ENCODE measurements at places on chromosomes 4 and X.

GRCh38 chr4:38131371-38132091 is 171.3 kb downstream of the PTTG2 start:
- DNase-seq, result no peak

DNA sequence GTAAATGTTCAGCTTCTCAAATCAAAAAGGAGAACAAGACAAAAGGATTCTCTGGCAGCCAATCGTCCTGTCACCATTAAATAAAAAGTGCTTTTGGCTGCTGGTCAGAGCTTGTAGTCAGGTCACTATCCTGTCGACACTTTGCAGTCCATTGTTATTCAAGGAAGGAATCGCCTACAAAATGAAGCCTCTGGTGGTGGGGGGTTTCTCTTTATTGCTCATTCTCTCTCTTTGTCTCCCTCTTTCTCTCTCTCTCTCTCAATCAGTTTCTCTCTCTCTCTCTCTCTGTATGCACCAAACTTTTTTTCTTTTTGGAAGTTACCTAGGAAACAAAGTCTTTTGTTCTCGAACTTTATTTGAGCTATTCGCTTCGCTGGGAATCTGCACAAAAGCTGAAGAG is 17.6 kb upstream of the SCML1 start:
- DNase-seq, result no peak

DNA sequence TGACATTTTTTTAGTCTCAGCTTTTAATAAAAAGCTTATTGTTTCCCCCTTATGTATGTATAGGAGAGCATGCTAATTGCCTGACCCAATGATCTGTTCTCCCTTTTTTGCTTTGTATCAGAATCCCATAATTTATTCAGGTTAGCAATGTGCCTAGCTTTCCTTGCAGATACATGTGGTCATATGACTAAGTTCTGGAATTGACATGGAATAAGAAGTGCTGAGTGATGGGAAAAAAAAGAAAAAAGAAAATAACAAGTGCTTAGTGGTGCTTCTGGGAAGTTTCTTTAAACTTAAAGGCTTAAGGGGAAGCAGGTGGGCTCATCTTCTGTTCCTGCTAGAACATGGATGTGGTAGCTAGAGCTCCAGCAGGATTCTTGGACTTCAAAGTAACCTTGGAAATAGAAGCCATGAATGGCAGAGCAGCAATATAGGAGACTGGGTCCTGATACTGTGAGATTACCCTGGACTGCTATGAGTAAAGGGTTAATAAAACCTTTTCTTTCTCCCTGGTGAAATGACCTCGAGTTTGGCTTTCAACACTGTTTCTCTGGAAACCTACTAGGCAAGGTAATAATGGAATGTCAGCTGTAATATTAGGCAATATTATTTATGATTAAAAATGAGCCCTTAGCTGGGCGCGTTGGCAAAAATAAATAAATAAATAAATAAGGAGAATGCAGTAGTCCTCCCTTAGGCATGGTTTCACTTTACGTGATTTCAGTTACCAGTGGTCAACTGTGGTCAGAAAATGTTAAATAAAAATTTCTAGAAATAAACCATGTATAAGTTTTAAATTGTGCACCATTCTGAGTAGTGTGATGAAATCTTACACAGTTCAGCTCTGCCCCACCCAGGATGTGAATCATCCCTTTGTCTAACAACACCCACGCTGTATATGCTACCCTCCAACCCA is 16.7 kb upstream of the RBM41 start:
- DNase-seq, result no peak

DNA sequence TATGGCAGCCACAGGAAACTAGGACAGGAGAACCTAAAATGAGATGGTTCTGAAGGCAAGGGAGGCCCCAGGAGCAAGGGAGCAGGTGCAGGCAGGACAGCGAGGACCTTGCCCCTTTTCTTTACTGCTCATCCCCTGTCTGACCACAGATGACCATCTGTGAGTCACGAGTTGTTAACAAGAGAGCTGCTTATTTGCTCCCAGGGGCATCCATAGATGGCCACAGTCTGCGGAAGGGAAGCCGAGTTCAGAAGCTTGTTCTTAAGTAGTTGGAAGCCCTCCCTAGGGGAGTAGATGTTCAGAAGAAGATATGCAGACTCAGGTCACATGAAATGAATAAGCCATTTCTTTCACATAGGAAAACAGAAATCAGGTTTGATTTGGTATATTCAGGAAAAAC is 69.4 kb downstream of the EVC2 start:
- no peak for DNase-seq

DNA sequence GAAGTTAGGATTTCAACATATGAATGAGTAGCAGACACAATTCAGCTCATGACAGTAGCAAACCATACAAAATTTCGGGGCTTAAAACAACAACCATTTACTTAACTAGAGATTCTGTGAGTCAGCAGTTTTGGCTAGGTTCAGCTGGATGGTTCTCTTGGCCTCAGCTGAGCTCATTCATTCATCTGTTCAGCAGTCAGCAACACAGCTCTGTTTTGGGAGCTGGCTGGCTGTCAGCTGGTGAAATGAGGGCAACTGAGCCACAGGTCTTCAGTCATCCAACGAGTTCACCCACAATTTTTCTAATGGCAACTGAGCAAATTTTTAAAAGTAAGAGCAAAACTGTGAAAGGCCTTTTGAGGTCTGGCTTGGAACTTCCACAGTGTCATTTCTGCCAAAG is 2005.1 kb upstream of the AGA start:
- no peak for DNase-seq

- DNase-seq, result no peak
These were observed 1.6 kb downstream of the KLHL13 start for GRCh38 chrX:118114971-118115370.

DNA sequence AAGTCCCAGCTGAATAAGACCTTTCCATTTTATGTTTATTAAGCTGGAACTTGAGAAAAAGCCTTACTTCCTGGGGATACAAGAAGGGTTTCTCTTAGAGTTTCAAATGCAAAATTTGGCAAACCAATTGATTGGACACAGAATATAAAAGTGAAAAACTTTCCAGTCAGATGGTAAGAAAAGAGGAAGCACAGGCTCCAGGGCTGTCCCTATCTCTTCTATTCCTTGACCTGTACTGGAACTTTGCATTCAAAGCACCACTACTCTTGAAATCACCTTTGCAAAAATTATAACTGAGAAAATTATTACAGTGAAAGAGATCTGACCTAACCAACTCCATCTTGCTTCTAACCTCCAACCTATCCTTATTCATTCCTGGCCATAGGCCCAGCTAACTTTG is 11.7 kb downstream of the PROM1 start:
- DNase-seq, result no peak

DNA sequence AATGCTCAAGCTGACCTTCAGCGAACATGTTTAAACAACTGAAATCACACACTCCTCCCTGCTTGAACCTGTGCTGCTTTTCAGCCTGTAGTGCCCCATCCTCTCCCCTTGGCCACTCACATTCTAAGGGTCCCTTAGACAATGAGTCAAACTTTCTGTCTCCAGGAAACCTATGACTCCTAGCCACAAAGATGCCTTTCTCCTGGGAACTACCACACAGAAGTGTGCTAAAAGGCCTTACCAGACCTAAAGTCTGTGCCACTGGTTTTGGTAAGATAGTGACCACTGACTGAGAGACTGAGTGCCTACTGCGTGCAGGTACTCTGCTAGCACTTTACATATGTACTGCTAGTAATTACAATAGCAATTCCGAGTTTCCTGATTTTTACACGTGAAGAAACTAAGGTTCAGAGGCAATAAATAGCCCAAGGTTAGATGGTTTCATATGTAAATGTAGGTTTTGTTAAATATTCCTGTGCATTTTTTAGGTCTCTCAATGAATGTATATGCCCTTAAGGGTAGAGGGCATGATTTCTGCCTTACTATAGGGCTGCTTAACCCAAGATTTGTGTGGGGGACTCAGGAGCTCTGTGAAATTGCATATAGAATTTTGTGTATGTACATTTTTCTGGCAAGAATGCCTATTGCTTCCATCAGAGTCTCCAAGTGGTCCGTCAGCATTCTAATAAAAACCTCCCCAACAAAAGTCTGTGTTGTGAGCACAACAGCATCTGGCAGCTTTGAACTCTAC is 71.1 kb downstream of the NSG1 start:
- no peak for DNase-seq

DNA sequence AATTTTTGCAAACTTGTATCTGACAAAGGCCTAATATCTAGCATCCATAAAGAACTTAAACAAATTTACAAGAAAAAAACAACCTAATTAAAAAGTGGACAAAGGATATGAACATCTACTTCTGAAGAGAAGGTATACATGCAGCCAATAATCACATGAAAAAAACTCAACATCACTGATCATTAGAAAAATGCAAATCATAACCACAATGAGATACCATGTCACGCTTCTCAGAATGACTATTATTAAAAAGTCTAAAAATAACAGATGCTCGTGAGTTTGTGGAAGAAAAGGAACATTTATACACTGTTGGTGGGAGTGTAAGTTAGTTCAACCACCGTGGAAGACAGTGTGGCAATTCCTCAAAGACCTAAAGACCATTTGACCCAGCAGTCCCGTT is 24.0 kb downstream of the CEP44 start:
- no peak for DNase-seq

DNA sequence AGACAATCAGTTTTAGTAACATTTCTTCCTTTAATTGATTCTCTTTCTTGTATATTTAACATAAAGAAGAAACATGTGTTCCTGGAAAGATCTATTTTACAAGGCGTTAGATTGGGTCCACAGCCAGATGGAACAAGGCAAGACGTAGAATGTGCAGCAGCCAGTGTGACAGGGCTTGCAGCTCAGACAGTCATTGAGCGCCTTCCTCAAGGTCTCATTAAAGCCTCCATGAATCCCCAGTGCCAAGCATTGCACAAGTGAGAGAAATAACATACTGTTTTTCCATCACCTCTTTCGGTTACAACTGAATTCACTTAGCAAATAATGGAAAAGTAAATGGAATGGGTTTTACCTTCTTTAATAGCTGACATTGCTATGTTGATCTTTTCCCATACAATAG is 292.5 kb downstream of the USP46 start:
- DNase-seq, result no peak

- no peak for DNase-seq
These were observed 316.2 kb downstream of the GPAT3 start for GRCh38 chr4:83852085-83852451.

DNA sequence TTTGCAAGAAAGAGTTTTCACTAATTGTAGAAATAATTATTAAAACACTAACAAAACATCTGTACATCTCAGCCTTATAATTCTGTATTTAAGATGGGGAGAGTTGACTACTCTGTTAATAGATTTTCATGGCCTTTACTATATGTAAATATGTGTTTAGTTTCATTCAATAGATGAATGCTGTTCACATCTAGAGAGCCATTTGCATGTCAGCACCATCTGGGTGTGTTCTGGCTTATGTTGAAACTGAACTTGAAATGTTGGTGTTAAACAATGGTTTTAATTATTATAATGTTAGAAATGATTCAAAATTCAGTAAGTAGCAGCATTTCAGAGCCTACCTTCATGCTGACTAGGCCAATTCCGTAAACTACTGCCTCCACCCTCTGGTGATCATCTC is 102.5 kb upstream of the ADAD1 start:
- DNase-seq, result no peak

DNA sequence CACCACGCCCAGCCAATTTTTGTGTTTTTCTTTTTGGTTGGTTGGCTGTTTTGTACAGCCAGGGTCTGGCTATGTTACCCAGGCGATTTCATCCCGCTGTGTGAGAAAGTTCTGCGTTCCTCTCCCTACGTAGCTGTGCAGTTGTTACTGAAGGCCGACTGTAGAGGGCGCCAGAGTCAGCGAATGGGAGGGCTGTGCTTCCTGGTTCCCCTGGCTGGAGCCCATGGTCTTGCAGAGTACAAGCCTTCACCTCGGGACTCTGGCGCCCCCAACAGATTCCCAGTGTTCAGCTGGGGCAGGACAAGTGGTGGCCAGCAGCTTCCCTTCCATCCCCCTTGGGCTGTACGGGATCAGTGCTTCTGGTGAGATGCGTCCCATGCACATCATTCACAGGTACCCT is 5.6 kb upstream of the CT45A1 start:
- no peak for DNase-seq

- no peak for DNase-seq
These were observed 19.3 kb downstream of the DMP1 start for GRCh38 chr4:87669373-87669772.

GRCh38 chrX:122582280-122582974 is 601.7 kb upstream of the GRIA3 start:
- no peak for DNase-seq

GRCh38 chr4:26015133-26015651 is 101.2 kb downstream of the SMIM20 start:
- DNase-seq, result no peak

DNA sequence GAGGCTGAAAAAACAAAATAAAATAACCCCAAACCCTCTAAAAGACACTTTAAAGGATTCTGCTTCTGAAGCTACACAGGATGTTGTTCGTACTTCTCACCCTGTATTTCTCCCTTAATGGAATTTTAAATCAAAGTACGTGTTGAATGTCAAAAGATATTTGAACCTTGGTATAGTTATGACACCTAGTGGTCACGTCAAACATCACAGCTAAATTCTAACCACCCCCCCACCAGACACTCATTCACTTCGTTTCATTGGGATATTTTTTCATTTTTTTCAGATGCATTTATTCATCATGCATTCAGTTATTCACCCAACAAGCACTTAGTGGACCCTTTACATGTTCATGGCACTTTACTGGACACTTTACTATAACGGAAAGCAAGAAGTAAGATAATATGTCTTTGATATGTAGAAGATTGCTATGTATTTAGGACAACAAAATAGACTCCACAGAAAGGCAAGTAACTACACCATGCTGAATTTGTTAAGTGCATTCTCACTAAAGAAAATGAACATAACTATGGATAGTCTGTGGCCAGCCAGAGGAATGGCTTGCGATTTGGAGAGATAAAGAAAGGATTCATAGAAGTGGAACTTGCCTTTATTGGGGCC is 62.5 kb upstream of the GPR174 start:
- no peak for DNase-seq

DNA sequence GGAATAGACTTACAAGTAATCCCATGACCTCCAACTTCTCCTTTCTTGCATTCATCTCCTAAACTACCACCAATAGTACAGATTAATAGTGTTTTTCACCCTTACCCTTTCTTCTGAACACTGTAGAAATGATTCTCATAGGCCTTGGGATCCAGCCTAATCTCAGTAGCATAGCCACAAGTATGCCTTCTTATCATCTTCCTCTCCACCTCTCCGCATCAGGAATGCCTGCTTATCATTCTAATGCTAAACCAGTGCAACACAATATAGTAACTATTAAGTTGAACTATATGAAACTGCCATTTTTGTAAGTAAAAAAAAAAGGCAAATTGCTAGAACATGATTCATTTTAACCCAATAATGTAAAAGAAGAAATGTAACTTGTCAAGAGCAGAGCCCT is 79.5 kb upstream of the IL2 start:
- no peak for DNase-seq
